Karpas-422 (cell line): ENCODE measurements at places on chromosomes 5 and 9. TPM values are rescaled to one million over a fixed set of nuclear protein-coding genes. Genes with fewer than 3 reads are reported as not detected.

- DNase-seq, result no peak
Observed at GRCh38 chr9:116372081-116372673, 218.6 kb downstream of the PAPPA start.

DNA sequence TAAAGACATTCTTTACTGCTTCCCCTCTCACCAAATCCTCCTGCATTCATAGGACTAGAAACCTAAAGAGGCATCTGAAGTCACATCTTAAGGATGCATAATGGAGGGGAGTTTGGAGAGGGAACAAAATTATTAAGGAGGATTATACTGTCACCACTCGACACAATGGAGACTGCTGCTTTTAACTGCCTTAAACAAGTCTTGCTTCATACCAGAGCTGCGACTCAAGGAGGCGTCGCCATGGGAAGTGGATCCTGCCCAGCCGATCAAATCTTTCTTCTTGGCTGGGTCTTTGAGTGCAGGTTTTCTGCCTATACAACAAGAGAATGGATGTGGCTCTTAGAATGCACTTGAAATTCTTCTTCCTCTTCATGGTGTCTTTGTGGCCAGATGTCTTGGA, 66.7 kb upstream of the FOXE1 start:
- DNase-seq, result no peak

DNA sequence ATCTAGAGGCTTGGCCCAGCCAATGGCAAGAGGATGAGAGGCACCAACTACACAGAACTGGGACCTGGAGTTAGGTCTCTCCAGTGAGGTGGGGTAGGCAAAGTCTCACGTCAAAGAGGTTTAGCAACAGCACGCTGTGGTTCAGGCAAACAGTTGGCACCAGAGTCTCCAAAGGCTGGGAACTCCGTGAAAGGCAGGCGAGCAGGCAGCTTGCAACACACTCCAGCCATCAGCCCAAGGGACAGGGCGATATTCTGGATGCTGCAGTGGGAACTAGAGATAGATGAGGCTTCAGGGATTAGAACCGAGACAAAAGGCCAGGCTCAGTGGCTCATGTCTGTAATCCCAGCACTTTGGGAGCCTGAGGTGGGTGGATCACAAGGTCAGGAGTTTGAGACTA, 129.1 kb downstream of the PDZD2 start:
- no peak for DNase-seq

DNA sequence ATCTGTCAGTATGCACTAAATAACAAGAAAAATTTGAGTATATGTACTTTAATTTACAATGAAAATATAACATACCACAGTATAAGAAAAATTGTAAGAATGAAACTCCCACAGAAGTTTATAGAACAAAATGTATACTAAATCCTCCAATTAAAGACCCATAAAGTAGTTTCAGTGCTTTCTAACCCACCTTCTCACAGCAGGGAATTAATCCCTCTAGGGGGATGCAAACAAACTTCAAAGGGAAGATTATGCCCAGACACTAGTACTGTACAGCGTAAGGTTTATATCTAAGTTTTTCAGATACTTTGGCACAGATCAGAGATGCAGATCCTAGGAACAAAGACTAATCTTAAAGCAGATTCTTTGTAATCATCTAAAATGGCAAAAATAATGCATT, 57.2 kb downstream of the DENND1A start:
- no peak for DNase-seq

- no peak for DNase-seq
Observed at GRCh38 chr9:100417815-100418214, 9.1 kb upstream of the MSANTD3 start.

- DNase-seq, result no peak
Observed at GRCh38 chr5:108101130-108101529, 280.8 kb downstream of the FBXL17 start.

DNA sequence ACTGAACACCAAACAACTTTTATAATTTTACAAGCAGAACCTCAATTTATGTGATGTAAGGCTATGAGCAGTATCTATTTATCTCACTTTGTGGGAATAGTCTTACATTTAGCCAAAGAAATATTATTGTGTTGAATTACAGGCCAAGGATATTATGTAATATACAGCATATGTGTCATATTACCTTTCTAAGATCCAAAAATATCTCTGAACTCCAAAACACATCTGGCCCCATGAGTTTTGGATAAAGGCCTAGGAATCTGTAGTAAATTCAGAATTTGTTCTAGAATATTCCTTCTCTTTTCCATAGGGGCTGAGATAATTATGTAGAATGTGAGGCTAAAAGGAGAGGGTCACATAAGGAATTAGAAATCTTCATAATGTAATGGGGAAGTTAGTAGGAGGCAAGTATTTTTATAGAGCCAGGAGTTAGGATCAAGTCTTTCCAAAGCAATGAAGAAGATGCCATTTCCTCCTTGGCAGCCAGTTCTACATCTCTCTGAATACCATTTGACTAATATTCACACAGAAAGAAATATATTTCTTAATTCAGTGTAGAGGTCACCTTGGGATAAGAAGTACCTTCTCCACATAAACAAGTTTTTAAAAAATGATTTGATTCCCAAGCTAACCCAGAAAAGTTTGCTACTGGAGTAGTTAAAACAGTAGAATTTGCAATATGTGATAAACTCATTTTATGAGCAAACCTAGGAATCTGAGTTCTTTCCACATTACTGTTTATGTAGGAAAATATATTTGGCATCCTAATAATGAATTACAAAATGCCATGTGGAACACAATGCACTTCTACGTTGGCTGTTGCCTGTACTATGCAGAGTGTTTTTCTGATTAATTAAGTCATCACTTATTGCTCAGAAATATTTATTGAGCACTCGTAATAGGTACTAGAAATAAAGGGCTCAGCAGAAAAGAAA, 20.3 kb upstream of the GRAMD2B start:
- DNase-seq, result no peak

- no peak for DNase-seq
Observed at GRCh38 chr5:141533897-141534296, 45.0 kb downstream of the PCDHGC5 start.

DNA sequence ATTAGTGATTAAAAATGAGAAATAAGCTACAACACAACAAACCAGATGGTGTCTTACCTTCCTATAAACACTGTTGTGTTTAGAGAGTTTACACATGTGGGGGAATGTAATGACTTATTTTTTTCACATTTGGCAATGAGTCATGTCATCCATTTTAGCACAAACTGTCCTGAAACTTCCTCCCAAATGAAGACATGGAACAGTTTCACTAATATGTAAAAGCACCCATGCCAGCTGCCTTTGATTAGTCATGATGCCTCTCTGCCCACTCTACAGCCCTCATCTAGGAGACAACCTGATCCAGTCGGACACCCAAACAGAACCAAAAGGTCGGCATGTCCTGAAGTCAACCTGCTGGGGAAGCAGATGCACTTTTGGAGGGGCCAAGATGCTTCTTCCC, 98.2 kb downstream of the SEMA5A start:
- no peak for DNase-seq

DNA sequence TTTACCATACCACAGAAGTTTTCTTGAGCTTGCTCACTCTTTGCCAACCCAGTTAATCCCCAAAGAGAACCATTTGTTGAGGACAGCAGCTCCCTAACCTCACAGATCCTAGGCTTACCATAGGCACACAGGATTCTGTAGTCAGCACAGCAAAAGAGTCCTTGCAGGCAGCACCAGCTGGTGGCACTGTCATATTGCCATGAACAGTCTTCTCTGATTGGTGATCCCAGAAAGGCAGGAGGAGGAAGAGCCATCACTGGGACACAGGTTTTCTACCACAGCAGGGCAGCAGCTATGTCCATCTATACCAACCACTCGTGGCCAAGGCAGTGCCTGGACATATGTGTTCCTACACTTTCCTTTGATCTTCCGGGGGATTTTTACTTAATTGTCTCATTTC, 297.1 kb upstream of the CD180 start:
- DNase-seq, result peak; percentile 44

DNA sequence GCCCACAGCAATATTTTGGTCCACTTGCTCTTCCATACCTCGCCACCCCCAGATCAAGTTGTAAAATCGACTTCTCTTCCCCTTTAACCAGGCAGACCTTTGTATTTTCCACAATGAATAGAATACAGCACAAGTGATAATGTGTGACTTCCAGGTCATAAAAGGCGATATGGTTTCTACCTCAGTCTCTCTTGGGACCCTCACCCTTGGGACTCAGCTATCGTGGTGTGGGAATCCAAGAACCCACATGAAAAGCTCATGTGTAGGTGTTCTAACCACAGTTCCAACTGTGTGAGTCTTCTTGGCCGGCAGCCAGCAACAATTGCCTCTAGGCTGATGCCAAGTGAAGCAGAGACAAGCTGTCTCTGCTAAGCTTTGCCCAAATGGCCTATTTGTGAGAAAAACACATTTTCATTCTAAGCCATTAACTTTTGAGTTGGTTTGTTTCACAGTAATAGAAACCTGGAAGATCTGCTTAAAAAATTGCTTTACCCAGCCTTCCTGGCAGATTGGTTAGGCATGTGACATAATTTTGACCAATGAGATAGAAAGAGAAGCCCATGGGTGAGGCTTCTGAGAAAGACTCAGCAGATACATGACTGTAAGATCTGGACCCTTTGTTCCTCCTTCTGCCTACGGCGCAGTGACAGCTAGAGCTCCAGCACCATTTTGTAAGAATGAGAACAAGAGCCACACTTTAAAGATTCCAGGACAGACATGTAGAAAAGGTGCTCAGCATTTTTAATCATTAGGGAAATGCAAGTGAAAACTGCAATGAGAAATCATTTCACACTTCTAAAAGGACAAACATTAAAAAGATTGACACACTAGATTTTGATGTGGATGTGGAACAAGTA, 18.3 kb upstream of the MLLT3 start:
- DNase-seq, result peak; percentile 71

- no peak for DNase-seq
Observed at GRCh38 chr5:164998590-164998989, 1493.2 kb downstream of the MAT2B start.

ANKRD55 gene
- total RNA-seq, result not detected in 2 replicates

IL9 gene
- not detected in 2 replicates for total RNA-seq

CTXN3 gene
- not detected in 2 replicates for total RNA-seq

FOXD4L5 gene
- not detected in 2 replicates for total RNA-seq

FBXO10 gene
- total RNA-seq, result 25.8 and 29.3 TPM in 2 replicates

SV2C gene
- total RNA-seq, result not detected in 2 replicates

GFRA3 gene
- 0.37 TPM in 1 of 2 replicates, not detected in the other for total RNA-seq

ANXA2R gene
- 9.0 and 15.3 TPM in 2 replicates for total RNA-seq

SMIM33 gene
- total RNA-seq, result not detected in 2 replicates
